Activated CD4-positive, alpha-beta T cell treated with anti-CD3 and anti-CD28 coated beads, Interleukin-2, amount 50 U/mL, for 4 hours (primary cell): ENCODE measurements at places on chromosomes 1 and 21.

DNA sequence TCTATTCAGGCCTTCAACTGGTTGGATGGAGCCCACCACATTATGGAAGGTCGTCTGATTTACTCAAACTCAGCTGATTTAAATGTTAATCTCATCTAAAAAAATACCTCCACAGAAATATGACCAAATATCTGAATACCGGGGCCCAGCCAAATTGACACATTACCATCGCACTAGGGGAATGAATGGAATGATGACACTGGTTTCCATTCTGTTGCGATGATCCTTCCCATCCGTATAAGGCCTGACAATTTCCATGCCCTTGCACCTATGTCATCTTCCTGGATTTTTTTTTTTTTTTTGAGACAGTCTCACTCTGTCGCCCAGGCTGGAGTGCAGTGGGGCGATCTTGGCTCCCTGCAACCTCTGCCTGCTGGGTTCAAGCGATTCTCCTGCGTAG, 397.5 kb downstream of the KIF26B start:
- DNase-seq: no peak

DNA sequence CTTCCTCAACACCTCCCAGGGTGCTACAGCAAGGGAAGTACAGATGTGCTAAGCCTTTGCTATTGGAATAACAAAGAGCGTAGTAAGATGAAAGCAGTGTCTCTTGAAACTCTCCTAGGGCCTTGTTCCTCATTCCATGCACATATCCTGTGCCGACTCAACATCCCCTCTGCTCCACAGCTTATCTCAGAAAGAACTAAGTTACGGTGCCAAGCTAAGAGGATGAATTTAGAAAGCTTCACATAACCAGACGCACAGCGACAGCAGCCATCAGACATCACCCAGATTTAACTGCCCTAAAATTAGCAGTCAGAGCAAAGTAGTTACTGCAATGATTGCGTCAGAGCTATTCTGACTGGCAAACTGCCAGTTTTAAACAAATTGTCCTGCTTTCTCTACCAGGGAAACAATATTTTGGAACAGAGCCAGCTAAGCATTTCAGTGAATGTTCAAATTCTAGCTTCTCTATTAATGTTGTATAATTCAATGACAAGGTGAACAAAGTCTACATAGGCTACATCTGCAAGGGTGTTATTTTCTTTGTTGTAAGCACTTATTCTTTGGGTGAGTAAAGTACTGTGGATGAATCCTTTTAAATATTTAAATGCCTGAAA, 9.5 kb downstream of the SIPA1L2 start:
- no peak for DNase-seq

DNA sequence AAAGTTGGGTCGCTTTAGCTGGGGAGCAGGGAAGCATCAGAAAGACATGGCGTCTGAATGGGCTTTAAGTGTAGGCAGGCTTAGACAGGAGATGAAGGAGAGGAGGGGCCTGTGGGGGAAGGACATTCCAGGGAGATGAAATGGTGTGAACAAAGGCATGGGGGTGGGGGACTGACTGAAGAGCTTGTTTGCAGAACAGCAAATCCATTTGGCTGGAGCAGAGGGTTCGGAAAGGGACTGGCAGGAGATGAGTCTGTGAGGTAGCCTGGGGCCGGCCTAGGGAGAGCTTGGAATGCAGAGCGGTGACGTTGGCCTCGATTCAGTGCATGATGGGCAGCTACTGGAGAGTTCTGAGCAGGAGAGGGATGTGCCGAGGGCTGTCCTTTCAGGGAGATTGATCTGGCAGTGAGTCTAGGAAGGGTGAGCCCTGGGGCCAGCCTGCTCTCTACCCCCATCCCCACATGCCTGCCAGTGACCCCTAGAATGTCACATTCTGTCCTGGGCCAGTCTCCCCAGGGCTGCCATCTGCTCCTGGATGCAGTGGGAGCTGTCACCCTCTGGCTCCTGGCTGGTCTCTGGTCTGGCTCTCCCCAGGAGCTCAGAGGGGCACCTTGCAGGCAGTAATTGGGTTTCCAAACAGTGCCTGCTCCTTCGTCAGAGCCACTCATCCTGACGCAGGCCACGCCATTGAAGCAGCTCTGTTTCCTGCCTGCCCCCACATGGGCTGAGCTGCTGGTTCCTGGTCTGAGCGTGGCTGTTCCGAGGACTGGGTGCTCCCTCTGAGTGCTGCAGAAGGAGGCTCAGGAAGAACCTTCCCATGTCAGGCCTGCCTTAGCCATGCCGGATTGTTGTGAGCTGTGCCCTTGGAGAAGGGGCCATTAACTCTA, 22.3 kb upstream of the TMEM222 start:
- DNase-seq: no peak

DNA sequence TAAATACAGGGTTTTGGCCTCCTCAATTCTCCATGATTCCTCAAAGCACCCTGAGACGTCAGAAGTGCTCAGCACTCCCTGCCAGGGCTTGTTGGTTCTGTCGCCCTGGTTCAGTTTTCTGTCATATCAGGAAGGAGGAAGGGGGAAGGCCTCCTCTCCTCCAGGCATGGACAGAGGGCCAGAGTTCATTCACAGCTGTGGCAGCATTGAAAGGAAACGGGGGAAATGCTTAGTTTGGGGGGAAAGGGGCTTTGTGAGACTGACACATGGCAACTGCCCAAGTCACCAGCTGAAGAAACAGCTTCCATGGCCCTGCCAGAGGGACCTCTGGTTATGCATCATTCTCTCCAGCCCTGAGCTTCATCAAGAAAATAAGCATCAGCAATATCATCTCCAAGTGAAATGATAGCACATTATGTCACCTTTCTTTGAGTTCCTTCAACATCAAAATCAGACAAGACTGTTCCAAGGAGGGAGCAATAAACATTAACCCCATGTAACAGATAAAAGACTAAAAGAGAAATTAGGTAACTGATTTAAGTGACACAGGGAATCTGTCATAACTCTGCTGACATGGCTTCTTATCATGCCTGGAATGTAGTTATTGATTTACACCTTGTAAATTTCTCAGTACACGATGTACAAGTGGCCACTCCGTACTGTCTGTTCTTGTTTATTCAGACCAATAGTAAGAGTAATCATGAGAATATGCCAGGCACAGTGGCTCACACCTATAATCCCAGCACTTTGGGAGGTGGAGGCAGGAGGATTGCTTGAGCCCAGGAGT, 103.2 kb upstream of the SLC25A33 start:
- DNase-seq: no peak

DNA sequence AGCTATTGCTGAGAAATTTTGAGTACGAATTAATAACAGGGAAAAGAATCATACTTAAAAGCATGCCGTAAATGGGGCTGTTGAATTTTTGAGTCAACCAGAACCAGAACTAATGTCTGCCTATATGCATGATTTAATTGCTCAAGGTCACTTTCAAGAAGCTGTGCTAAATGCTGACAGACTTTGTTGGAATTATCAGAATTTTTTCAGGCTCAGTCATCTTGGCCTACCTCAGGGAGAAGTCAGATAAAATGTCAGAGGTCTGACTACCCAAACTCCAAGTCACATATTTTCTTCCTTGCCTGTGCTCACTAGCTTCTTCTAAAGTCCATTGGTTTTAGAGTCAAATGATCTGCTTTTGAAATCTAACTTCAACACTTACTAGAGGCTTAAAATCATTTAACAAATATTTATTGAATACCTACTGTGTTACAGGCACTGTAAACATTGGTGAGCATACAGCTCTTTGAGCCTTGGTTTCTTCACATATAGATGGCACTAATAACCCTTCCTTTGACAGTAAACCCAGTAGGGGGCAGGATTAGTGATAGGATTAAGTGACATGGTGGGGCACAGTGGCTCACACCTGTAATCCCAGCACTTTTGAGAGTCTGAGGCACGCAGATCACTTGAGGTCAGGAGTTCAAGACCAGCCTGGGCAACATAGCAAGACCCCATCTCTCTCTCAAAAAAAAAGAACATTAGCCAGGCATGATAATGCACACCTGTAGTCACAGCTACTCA, 121.2 kb upstream of the SLC44A3 start:
- DNase-seq: no peak

GRCh38 chr1:47629201-47629600, 191.4 kb downstream of the FOXD2 start:
- DNase-seq: no peak

DNA sequence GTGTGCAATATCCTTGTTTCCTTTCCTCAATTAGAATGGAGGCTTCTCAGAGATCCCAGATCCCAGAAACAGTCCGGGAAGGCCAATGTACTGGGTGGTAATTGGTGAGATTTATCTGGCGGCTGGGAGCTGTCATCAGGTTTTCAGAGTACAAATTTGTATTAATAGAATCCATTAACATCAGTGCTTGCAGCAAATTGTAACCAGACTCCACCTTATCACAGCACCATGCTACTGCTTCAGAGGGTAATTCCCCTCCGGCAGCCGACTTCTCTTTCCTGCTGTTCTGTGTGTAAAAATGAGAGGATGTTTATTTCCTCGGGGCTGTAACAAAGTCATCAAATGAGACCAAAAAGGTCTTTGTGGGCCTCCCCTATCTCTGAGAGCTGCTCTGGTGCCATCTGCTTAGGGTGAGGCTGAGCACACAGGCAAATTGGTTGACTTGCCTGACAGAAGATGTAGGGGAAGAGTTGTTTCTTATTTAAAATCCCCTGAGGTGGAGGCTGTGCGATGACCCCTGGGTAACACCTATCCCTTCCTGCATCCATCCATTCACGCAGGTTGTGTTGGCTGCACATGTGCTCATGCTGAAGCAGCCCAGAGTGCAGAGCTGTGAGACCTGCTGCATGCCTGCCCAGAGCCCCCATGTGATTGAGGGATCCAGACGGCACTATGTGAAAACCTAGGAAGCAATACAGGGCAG, 19.2 kb downstream of the NFASC start:
- no peak for DNase-seq
